ENCODE measurements at places on chromosomes 16 and 17. TPM values are rescaled to one million over a fixed set of nuclear protein-coding genes. Genes with fewer than 3 reads are reported as not detected.
A peak's percentile ranks its signal among the peaks of the same experiment; 100 is the strongest.

GRCh38 chr16:1592446-1592845 is 19.4 kb downstream of the IFT140 start:
- H3K27ac ChIP-seq: no peak overlapping the region
- no peaks in the 10 kb centered on the region for H3K4me1 ChIP-seq
- no peak for DNase-seq
- H3K4me3 ChIP-seq: no peak overlapping the region
- H3K36me3 ChIP-seq: no peaks in the 10 kb centered on the region

- no peak for DNase-seq
- H3K36me3 ChIP-seq: no peaks in the 10 kb centered on the region
- no peaks in the 10 kb centered on the region for H3K4me1 ChIP-seq
- H3K27ac ChIP-seq: no peak within 1 kb of the TSS
- peak within 1 kb of the TSS; percentile 63 for H3K4me3 ChIP-seq
Measured at GRCh38 chr16:57284209-57284951, at the start of gene PLLP. PLLP (minus strand) TSS chr16:57284672; CDS start chr16:57284540, 132 bp downstream.

GRCh38 chr16:57155702-57156350 is 30.0 kb downstream of the PSME3IP1 start:
- DNase-seq: no peak
- no peaks in the 10 kb centered on the region for H3K4me1 ChIP-seq
- no peaks in the 10 kb centered on the region for H3K27me3 ChIP-seq
- H3K36me3 ChIP-seq: peaks cover 9% of the 10 kb centered on the region
- H3K27ac ChIP-seq: no peak overlapping the region

DNA sequence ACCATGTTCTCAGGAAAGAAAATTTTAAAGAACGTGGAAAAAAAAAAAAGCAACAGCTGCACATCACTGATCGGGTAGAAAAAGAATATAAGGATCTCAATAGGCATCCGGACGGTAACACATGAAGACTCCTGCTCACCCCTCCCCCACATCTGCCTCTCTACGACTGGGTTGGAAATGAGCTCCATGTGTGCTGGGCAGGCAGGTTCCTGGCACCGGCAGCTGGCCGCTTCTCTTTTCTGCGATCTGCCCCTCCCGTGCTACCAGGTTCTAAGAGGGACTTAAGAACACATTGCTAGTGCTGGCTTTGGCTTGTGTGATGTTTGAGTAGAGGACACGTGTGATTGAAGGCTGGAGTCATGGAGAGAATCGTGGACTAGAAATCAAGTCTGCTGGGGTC is 115.5 kb downstream of the AATF start:
- no peaks in the 10 kb centered on the region for H3K27me3 ChIP-seq
- no peak for DNase-seq
- H3K36me3 ChIP-seq: no peaks in the 10 kb centered on the region
- no peak overlapping the region for H3K27ac ChIP-seq
- H3K4me1 ChIP-seq: peaks cover 11% of the 10 kb centered on the region

- H3K36me3 ChIP-seq: peaks cover 2% of the 10 kb centered on the region
- H3K27ac ChIP-seq: no peak overlapping the region
- H3K4me1 ChIP-seq: 0 out of 2 replicates have a peak, but pooled peaks cover 2% of the 10 kb centered on the region
- peak; percentile 45 for DNase-seq
- H3K27me3 ChIP-seq: no peaks in the 10 kb centered on the region
Measured at GRCh38 chr16:48556913-48557351, 53.0 kb downstream of the N4BP1 start.

GRCh38 chr16:11089504-11090124 is 145.2 kb downstream of the CLEC16A start:
- H3K4me3 ChIP-seq: no peak overlapping the region
- no peaks in the 10 kb centered on the region for H3K36me3 ChIP-seq
- no peaks in the 10 kb centered on the region for H3K27me3 ChIP-seq
- no peak for DNase-seq
- H3K27ac ChIP-seq: no peak overlapping the region

DNA sequence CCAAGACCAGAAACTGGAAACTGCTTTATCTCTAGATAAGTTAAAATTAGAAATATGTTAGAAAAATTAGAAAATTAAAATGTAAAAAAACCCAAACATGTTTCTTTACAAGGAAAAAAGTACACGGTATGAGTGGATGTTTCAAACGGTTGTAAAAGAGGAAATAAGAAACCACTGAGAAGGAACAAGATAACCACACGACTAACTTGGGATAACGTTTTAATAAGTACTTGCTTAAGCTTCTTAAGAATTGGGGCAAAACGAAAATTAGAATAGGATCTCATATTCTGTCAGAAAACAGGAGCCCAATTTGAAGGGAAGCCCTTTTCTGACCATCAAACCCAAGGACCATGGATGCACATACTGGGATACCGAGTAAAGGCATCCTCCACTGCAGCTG is 31.0 kb downstream of the MBTPS1 start:
- H3K4me3 ChIP-seq: no peak overlapping the region
- no peak overlapping the region for H3K27ac ChIP-seq
- no peak for DNase-seq
- H3K36me3 ChIP-seq: peaks cover 7% of the 10 kb centered on the region
- H3K27me3 ChIP-seq: no peaks in the 10 kb centered on the region

GRCh38 chr16:87160234-87160636 is 157.0 kb downstream of the C16orf95 start:
- no peak for DNase-seq
- no peaks in the 10 kb centered on the region for H3K4me1 ChIP-seq
- no peak overlapping the region for H3K27ac ChIP-seq

GRCh38 chr16:8581831-8582580 is 8.3 kb downstream of the TMEM114 start:
- no peak overlapping the region for H3K27ac ChIP-seq
- peaks cover 3% of the 10 kb centered on the region for H3K27me3 ChIP-seq
- H3K4me1 ChIP-seq: no peaks in the 10 kb centered on the region
- DNase-seq: no peak

GRCh38 chr17:37494971-37495370 is 5.3 kb downstream of the DUSP14 start:
- no peaks in the 10 kb centered on the region for H3K27me3 ChIP-seq
- H3K36me3 ChIP-seq: no peaks in the 10 kb centered on the region
- no peak for DNase-seq
- H3K4me3 ChIP-seq: no peak overlapping the region

DNA sequence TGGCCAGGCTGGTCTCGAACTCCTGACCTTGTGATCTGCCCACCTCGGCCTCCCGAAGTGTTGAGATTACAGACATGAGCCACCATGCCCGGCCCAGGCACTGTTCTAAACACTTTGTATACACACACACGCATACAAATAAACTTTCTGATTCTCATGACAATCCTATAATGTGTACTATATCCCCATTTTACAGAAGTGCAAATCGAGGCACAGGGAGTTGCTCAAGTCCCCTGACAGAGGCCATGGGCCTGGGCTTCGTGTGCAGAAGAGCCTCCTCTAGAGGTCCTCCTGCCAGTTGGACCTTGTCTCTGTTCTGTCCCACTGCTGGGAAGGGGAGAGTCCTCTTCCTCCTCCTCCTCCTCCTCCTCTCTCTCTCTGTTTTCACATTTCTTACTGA is 9.9 kb upstream of the GPRC5B start:
- H3K27me3 ChIP-seq: peaks cover 2% of the 10 kb centered on the region
- DNase-seq: no peak
- H3K4me1 ChIP-seq: no peaks in the 10 kb centered on the region
- H3K4me3 ChIP-seq: no peak overlapping the region
- H3K36me3 ChIP-seq: no peaks in the 10 kb centered on the region

DNA sequence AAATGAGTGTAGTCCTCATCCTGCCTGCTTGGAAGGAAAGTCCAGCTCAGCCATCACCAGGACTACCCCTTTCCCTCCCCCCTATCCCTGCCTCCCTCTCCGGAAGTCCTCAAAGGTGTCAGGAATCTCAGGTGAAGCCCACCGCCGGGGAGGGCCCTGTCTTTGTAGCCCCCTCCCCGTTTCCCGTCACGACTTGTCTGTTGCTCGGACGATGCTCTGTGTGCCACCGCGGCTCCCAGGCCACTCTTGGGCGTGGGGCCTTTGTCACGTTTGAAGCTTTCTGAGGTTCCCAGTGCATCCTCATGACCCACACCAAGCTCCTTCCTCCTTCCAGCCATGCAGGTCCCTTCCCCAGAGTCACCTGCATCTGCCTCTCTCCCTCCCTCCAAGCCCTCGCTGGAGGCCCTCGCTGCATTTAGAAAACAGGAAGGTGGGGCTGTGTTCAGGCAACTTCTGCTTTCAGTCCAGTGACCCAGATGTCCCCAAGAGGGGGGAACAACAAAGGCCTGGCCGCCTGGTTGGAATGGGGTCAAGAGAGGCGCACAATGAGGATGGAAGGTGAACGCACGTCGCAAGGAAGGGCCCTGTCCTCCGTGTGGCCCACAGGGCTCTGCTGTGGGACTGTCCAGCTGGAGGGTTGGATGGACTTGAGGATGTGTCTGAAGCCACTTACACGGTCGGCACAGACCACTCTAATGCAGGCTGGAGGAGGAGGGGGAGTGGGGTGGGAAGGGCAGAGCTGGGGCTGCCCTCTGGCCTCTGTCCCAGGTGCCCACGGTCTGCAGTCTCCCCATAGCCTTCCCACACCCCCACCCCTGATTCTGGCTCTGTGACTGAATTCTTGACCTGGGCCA is 59.9 kb downstream of the OR1D5 start:
- no peaks in the 10 kb centered on the region for H3K27me3 ChIP-seq
- no peak for DNase-seq
- H3K4me3 ChIP-seq: no peak overlapping the region

GRCh38 chr17:49482144-49482817 is 12.8 kb upstream of the NGFR start:
- H3K36me3 ChIP-seq: no peaks in the 10 kb centered on the region
- no peaks in the 10 kb centered on the region for H3K4me1 ChIP-seq
- peaks cover 9% of the 10 kb centered on the region for H3K27me3 ChIP-seq
- no peak overlapping the region for H3K27ac ChIP-seq
- no peak for DNase-seq

DNA sequence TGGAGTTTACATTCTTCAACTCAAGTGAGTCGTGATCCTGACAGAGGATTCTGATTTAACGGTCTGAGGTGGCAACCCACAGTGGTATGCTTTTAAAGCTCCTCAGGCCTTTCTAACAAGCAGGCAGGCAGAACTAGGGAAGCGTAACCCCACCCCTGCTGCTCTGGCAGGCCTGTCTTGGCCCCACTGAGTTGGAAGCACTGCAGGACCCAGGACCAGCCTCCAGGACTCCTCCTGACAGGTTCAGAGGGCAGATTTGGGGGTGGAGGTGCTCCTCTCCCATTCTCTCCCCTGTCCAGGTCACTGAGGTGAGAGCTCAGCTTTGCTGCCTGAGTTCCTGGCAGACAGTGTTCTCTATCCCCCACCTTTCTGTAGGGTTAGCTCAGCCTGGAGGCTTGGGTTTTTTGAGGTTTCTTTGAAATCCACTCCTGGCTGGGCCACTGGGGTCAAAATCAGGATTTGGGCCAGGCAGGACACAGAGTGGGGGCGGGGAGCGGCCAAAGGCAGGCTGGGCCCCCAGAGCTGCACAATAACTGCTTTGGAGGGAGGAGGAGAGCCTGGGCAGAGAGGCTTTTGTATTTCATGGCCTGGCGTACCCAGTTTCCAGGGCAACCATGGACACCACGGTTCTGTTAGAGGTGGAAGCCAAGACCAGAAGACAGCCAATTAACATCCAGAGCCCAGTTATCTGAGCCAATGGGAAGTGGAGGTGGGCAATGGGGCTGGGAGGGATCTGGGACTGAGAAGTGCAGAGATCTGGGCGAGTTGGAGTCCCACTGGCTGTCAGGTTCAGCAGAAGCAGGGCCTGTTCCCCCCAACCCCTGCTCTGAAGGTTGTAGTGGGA is 9.5 kb downstream of the MRPL27 start:
- H3K36me3 ChIP-seq: peaks cover 8% of the 10 kb centered on the region
- H3K4me3 ChIP-seq: no peak overlapping the region
- no peak for DNase-seq
- peaks cover 7% of the 10 kb centered on the region for H3K4me1 ChIP-seq
- H3K27ac ChIP-seq: no peak overlapping the region

DNA sequence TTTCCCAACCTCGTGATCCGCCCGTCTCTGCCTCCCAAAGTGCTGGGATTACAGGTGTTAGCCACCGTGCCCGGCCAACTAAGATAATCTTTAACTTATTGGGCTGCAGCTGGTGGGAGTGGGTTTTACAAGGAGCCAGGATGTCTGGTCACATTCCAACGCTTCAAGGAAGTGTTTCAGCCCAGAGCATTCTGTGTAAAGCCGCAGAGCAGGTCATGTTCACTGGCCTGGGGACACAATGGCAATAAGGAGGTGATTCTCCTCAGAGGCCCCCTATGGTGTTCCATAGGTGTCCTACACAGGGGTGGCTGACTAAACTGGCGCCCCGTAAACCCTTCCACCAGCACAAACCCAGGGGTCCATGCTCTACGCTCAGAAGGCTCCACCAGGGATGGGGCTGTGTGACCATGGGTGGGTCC is 1.2 kb downstream of the QPRT start:
- no peaks in the 10 kb centered on the region for H3K27me3 ChIP-seq
- DNase-seq: no peak
- H3K36me3 ChIP-seq: no peaks in the 10 kb centered on the region
- H3K4me3 ChIP-seq: no peak overlapping the region
- no peak overlapping the region for H3K27ac ChIP-seq

GRCh38 chr17:61595418-61596186 is 4.6 kb upstream of the NACA2 start:
- no peak for DNase-seq
- peaks cover 22% of the 10 kb centered on the region for H3K27me3 ChIP-seq
- no peak overlapping the region for H3K4me3 ChIP-seq
- no peaks in the 10 kb centered on the region for H3K4me1 ChIP-seq
- no peak overlapping the region for H3K27ac ChIP-seq

DNA sequence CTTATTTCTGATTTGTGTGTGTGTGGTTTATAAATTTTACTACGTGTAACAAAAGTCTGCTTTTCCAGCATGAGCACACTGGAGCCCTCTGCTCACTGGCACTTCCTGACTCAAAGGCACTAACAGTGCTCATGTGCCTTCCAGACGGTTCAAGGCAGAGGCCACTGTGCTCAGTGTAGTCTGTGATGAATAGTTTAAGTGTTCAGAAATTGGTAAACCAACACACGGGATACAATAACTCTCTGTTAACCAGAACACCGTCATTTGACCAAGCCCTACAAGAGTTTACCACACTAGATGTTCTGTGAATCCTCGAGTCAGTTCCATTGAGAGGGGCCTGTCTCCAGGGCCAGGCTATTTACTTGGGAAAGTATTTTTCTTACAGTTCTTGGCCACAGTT is 191.9 kb downstream of the MRTFB start:
- no peak for DNase-seq
- no peaks in the 10 kb centered on the region for H3K27me3 ChIP-seq
- no peak overlapping the region for H3K27ac ChIP-seq
- peaks cover 42% of the 10 kb centered on the region for H3K36me3 ChIP-seq
- H3K4me3 ChIP-seq: no peak overlapping the region

Gene ASPA
- not detected for total RNA-seq

Gene CLEC16A
- 21.0 TPM for total RNA-seq

Gene CDH11
- 0.64 TPM for total RNA-seq

Gene C17orf78
- not detected for total RNA-seq

Gene HBA1
- 4.4 TPM for total RNA-seq

Gene GRN
- total RNA-seq: 304 TPM

Gene MAF
- 0.46 TPM for total RNA-seq

Gene COQ9
- total RNA-seq: 48.5 TPM

Gene TBC1D16
- 41.6 TPM for total RNA-seq

Gene INCA1
- 1.7 TPM for total RNA-seq

Gene ZNF423
- total RNA-seq: 0.49 TPM

Gene CDH15
- total RNA-seq: 0.51 TPM

Gene CCL8
- total RNA-seq: not detected

Data from Panc1 (cell line).